Stimulated activated CD4-positive, alpha-beta T cell treated with anti-CD3 and anti-CD28 coated beads, Interleukin-1b, Interleukin-23, amount 100 ng/mL, for 1 hour (primary cell): ENCODE measurements at places on chromosomes 1 and 21.

DNA sequence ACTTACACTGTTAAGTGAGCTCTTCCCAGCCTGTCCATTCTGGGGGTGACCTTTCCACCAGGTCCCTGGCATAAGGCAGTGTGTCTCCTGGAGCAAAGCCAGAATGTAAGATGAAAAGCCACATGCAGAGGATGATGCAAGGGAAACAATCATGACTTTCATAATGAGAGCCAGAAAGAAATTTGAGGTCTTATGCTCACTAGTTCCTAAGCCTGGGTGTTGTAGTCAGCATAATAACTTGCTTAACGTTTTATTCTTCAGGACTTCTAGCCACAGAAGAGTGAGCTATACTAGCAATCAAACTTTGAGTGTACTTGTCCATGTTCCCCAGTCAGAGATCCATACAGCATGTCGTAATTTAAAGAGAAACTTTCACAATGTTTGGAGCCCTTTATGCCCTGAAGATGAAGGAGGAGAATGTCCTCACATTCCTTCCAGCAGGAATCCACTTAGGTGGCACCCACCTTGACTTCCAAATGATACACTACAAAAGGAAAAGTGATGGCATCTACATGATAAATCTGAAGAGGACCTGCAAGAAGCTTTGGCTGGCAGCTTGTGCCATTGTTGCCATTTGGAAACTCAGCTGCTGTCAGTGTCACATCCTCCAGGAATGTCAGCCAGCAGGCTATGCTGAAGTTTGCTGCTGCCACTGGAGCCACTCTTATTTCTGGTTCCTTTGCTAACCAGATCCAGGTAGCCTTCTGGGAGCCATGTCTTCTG lies 60.5 kb upstream of the FOXD3 start:
- DNase-seq, result no peak

GRCh38 chr1:26274801-26275425 lies 5.0 kb upstream of the SH3BGRL3 start:
- no peak for DNase-seq

- no peak for DNase-seq
Measured at GRCh38 chr1:47189844-47190508, at the start of gene PDZK1IP1. TSS of gene PDZK1IP1 (minus strand) at chr1:47190036. CDS start at chr1:47189932, 104 bp downstream.

DNA sequence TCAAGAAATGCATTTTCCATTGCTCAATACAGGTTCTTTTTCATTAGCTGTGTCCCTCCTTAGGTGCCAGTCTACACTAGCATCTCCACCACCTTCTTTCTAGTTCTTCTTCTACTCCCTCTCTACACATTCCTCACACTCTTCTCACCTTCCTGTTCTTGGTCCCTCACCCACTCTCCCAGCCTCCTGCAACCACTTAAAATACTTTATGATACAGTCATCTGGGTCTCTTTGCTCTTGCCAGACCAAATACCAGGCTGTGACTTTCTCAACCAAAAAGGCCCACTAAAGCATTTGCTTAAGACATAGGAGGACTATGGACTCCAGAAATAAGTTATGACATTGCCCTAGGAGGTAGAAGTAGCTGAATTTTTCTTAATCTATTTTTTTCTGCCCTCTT lies 35.1 kb downstream of the PIGM start:
- DNase-seq, result no peak

GRCh38 chr1:81848880-81849682 lies 48.3 kb downstream of the ADGRL2 start:
- DNase-seq, result no peak
